ENCODE measurements at places on chromosomes 2 and 18.

- DNase-seq, result no peak
Measured at GRCh38 chr2:173204316-173204715, 128.7 kb downstream of the MAP3K20 start.

DNA sequence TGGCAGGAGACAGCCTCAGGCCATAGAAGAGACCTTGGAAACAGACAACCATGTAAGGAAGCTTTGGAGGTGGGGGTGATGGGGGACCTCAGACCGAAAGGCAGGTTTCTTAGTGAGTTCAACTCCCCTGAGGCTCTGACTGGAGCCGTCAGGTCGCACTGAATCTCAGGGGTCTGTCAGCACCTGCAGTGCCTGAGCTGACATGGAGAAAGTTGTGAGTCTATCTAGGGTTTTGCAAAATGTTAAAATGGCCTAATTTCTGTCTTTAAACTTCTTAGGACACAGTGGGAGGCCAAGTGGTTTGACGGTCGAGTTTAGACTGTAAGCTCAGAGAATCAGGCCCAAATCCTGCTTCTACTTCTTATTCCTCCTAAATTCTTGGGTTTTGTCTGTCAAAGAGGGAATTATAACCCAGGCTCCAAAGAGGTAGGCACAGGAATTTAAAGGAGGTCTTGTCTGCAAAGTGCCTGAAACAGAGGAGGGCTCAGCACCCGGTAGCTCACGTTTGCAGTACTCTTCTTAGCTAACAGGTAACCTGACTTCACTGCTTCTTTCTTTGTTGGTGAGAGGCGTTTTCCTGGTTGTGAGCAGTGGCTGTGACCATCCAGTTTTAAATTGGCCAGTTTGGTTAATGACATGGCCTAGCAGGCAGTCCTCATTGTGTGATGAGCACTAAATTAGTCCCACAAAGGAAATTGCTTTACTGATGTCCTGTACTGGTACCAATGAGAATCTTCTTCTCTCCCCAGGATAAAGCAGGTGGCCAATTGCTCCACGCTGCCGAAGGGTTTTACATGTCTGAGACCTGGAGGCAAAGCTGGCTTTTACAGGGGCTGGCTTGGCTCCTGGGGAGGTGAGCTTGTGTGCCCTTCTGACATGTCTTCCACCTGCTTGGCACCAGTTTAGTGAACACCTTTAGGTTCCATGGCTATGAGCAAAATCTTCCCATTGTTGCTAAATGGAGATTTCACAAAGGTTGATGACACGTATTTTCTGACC is 95.7 kb downstream of the MYCN start:
- DNase-seq, result no peak

DNA sequence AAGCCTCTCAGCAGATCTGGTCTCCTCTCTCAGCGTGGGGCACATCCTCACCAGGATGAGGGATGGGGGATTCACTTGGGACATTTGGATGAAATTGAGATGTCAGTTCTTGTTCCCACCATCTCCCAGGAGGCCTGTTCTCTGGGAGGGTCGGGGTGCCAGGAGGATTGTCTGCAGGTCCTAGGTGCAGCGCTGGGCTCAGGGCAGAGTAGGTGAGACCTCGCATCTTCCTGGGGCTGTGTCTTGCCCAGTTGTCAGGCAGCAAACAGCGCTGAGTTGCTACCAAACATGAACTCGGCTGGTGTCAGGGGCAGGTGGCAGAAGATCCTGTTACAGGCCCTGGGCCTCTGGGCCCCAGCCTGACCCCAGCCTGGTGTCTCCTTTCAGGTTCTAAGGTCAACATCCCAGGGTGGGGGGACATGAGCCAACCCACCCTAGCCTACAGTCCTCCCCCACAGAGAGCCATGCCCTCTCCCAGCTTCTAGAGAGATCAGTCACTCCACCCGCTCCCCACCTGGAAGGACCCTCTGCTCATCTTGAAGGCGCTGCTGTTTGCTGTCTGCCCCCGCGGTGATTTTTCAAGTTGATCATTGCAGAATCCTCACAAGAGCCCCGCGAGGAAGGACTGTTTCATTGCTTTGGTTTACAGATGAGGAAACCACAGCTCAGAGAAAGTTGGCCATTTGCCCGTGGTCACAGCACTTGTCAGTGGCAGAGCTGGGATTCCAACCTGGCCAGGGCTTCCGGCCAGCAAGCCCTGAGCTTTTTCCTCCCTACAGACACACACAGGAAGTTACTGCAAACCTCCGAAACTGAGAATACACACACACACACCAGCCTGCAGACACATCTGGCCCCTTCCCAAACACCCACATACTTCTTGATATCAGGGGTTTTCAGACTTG is 83.9 kb downstream of the STPG4 start:
- no peak for DNase-seq

GRCh38 chr2:221465776-221466175 is 106.3 kb downstream of the EPHA4 start:
- DNase-seq, result no peak

- DNase-seq, result peak; percentile 2
Measured at GRCh38 chr2:22355816-22356433, 1029.1 kb upstream of the KLHL29 start.

GRCh38 chr2:143401861-143402260 is 272.6 kb downstream of the ARHGAP15 start:
- DNase-seq, result no peak

- no peak for DNase-seq
Measured at GRCh38 chr18:58128381-58129374, 84.7 kb downstream of the NEDD4L start.

DNA sequence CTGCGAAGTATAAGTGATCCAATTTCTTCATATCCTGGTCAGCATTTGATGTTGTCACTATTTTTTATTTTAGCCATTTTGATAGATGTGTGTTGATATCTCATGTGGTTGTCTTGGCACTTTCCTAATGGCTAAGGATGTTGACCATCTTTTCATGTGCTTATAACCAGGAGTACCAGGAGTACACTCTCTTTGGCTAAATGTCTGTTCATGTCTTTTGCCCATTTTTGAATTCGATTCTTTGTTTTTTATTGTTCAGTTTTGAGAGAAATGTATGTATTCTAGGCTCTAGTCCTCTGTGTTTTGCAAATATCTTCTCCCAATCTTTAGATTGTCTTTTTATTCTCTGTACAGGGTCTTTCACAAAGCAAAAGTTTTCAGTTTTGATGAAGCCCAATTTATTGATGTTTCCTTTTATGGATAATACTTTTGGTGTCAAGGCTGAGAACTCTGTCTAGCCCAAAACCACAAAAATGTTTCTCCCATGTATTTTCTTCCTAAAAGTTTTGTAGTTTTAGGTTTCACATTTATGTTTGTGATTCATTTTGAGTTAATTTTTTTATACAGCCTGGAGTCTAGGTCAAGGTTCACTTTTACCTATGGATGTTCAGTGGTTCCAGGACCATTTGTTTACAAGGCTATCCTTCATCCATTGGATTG is 65.4 kb downstream of the SDC1 start:
- no peak for DNase-seq

- no peak for DNase-seq
Measured at GRCh38 chr2:33022989-33023727, 76.4 kb downstream of the LTBP1 start.

DNA sequence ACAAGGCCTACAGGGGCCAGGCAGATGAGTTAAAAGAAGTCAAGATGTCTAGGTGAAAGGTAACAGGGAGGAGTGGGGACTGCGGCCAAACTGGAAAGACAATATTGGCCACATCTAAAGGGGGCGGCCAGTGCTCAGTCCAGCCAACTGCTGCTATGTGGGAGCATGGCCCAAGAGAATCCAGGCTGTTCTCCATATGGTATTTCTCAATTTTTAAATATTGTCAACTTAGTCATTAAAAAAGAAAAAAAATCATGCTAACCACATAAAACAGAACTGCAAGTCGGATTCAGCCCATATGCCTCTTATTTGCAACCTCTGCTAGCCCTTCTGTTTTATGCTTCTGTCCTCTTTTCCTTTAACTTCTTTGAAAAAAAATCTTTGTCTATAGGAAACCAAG is 14.8 kb downstream of the TRABD2A start:
- DNase-seq, result no peak

DNA sequence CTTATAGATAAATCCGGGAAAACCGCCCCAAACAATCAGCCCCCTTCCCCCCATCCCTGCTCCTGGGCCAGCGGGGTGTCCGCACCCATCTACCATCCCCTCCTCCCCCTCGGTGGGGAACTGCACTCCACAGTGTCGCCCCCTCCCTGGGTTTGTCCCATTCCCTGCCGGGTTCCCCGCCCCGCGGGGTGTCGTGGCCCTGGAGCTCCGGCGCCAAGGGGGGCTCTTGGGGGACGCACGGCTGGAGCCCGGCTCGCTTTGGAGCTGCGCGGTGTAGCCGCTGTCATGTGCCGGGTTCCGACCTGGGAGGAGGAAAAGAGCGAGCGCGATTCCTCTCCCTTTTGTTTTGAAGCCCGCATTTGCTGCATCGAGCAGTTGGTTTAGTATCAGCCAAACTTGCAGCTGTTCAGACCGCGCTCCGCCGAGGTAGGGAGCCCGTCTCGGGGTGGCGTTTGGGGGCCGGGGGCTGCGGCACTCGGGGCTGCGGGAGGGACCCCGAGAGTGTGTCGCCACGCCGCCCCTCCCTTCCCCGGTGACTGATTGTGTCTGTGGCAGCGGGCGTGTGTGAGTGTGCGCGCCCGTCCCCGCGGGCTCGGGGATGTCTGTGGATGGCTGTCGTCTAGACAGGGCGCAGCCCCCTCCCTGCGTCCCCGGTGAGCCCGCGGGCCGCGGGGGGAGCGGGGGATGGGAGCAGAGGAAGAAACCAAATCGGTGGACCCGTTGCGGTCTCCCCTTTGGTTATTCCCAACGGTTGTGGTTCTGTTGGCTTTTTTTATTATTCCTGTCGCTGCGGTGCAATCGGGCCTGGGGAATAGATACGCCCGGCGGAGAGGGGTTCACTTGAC is 797 bp downstream of the CTIF start:
- DNase-seq, result no peak

DNA sequence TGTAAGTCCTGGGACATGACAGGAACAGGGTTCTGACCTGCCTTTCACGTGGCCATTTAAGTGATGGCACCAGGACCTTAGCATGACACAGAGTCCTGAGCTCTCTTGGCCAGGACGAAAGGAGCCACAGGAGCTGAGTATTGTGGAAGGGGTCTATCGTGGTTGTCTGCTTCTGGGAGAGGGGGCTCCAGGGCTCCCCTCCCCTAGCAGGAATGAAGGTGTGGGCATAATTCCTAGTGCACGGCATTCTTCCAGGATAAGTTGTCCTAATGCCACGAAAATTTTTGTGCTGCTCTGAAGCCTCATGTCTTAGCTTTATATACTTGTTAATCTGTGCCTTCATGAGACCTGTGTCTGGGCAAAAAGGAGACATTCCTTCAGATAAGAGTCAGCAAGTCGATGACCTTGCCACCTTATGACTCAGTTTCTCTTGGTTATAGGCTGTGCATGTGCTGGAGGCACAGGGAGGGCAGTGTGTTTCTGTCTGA is 17.1 kb downstream of the GATA6 start:
- DNase-seq, result no peak

DNA sequence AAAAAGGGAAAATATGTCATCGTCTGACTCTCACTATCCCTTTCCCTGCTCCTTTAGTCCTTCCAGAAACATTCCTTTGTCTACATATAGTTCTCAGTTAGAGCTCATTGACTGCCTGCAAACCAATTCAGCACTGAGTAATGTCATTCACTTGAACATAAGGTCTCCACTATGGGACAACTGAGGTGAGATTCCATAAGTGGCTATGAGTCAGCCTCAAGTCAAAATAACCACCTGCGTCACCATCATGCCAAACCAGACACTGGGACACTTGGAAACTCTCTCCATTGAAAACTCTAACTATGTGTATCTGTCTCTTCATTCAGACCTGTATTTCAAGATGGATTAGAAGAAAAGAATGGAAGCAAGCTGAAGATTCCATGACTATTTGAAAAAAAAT is 878.0 kb upstream of the PIK3C3 start:
- no peak for DNase-seq

DNA sequence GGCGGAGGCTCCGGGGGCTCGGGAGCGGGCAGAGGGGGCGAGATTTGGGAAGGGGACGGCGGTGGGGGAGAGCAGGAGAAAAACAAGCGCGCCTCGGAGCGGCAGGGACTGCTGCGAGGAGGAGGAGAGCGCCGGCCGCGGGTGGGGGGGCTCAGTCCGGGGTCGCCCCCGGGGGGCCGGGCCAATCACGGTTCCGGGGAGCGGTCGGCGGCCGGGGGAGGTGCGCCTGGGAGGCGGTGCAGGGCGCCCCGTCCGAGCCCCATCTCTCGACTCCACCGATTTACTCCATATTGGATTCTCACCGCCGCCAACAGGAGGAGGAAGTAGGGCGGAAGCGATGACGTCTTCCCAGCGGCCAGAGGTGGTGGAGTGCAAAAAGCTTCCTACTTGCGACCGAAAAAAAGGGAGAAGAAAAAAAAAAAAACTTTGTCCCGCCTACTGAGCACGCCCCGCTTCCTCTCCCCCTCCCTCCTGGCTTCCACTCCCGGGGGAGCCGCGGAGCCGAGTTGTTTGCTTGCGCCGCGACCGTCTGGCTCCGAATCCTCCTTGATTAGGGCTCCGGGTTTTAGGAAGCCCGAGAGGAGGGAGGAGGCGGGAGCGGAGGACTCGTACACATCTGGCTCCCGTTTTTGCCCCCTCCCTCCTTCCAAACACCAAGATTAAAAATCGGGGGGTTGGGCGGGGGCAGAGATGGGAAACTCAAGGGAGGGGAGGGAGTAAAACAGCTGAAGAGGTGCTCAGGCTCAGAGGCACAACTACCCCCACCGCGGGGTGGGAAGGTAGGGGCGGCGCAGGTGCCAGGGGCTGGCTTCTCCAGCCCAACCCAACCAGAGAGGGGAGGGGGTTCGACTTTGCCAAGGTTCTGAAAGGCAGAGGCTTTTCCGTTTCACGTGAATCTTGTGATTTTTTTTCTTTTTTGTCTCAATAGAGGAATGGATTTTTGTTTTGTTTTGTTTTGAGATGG is at the start of gene SPRED2:
Gene SPRED2 (minus strand): TSS at position 373 of the 964 bp plus-strand sequence. CDS start 612 bp downstream, outside the sequence.
- DNase-seq, result no peak

- no peak for DNase-seq
Measured at GRCh38 chr2:202815548-202816360, 55.8 kb downstream of the ICA1L start.

- no peak for DNase-seq
Measured at GRCh38 chr18:48019557-48020325, 89.3 kb upstream of the SMAD2 start.

GRCh38 chr2:66541646-66542045 is 106.7 kb downstream of the MEIS1 start:
- no peak for DNase-seq

GRCh38 chr2:230899786-230900185 is 25.3 kb downstream of the GPR55 start:
- no peak for DNase-seq

GRCh38 chr2:84894131-84894586 is 11.3 kb upstream of the TMSB10 start:
- DNase-seq, result no peak

DNA sequence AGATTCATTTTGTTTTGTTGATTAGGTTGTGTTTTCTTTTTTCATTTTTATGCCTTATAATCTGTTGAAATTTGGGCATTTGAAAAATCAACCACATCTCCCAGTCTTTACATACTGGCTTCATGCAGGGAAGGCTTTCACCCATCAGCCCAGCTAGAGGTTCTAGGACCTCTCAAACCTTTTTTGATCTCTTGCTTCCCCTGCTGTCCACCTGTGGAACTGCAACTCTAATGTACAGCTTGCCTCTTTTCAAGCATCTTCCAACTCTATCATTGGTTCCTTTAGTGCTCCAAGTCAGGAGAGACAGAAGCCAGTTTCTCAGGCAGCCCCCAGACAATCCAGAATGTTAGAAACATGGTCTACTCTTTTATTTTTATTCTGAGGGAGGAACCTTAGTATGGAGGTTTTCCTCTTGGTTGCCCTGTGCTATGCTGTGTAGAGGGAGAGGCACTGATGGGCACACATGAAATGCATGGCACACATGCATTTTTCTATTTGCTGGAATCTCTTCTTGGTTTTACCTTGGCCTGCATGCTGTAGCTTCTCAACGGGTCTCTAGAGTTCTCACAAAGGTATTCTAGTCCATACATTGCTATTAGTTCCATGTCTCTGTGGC is 107.2 kb upstream of the L3MBTL4 start:
- no peak for DNase-seq
